ENCODE measurements at places on chromosomes 6 and 20.

- DNase-seq: no peak
Observed at GRCh38 chr20:995170-995569, 6.9 kb downstream of the RSPO4 start.

- no peak for DNase-seq
Observed at GRCh38 chr6:33286946-33287914, 1.8 kb downstream of the WDR46 start.

DNA sequence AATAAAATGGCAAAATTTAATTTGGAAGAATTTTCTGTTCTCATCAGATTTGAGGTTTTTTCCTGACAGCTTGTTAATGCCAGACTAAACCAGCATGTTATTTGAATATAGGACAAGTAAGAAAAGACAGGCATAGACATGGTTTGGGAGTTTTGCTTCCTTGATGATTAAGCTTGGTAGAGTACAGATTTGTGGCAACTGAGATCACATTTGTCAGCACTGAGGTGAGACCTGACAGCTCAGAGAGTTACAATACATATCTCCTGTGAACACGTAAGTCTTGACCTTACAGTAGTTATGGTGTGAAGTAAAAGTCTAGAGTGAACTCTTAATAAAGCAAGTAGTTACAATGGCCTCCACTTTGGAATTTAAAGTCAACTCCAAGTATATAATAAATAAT is 34.5 kb downstream of the CENPW start:
- no peak for DNase-seq

DNA sequence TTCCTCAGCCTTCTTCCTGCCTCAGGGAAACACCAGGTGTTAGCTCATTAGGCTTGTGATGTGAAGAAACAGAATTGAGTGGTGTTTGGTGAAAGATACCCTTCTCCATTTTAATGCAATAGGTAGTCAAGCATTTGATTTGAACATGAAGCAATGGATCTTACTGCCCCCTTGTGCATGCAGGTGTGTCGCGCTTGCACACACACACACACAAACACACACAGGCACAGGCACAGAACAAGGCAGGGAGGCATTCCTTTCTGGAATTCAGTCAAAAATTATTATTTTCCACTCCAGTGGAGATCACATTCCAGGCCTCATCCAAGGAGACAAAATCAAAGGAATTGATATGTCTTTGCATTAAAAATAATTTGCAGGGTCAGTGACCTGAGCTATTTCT is 667.0 kb upstream of the MARCKS start:
- DNase-seq: no peak

DNA sequence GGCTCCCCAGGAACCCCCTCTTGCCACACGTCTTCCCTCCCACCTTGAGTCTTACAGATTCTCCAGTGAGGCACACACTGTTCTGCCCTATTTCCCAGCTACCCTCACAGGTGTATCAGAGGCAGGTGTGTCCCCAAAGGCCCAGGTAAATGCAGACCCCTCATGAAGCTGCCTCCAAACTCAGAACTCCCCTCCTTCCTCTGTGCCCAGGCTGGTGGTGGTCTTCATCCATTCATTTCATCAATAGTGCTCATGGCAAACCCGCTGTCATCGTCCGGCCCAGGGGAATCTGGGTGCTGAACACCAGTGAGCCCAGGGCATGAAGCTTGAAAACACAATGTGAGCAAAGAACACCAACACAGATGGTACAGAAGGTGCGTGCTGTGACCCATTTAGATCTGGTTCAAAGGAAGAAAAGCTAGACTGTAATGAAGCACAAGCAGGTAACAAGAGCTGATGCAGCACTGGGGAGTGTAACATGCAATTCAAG is 213.1 kb downstream of the SYNDIG1 start:
- DNase-seq: no peak

DNA sequence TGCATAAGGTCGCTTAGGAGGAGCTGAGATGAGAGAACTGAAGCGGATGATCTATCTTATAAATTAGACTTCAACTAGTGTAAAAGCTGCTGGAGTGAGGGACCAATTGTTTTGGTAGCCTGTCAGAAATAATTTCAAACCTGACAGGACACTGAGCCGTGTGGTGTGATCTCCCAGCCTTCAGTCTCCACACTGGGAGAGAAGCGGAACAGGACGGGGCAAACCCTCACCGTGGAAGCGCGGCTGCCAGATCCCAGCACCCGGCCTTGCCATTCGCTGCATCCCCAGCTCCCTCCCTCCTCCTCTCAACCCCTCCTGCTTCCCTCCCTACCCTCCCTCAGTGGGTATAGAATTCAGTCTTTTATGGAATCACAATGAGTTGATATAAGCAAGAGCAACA is 900.1 kb upstream of the SLC35B3 start:
- DNase-seq: no peak

- peak; percentile 30 for DNase-seq
Observed at GRCh38 chr6:78598966-78599365, 268.4 kb upstream of the IRAK1BP1 start.

- DNase-seq: no peak
Observed at GRCh38 chr6:131568726-131569125, 4.3 kb upstream of the ARG1 start.

- no peak for DNase-seq
Observed at GRCh38 chr20:58149437-58150091, 78.9 kb downstream of the ANKRD60 start.

- DNase-seq: no peak
Observed at GRCh38 chr6:136772685-136773472, 19.4 kb downstream of the MAP3K5 start.

GRCh38 chr20:62774762-62775161 is 21.5 kb upstream of the MRGBP start:
- no peak for DNase-seq

GRCh38 chr6:80543598-80544222 is 437.2 kb downstream of the BCKDHB start:
- no peak for DNase-seq

- no peak for DNase-seq
Observed at GRCh38 chr20:46946181-46946624, 51.6 kb downstream of the EYA2 start.

- no peak for DNase-seq
Observed at GRCh38 chr20:62421716-62421990, 5.7 kb downstream of the RBBP8NL start.

DNA sequence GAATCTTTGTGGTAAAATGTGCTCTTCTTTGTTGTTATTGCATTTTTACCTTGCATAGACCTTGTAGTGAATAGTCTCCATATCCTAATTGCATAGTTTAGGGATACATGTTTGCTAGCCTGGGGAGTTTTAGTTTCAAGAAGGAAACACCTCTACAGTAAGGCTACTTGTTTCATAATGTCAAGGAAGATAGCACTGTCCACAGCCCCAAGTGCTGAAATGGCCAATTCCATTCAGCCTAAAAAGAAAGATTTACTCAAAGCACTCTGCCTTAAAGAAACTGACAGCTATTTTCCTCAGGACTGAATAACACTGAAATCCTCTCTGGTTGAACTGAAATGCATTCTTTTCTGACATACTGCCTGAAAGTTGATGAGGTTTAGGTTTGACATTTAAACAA is 2.6 kb downstream of the HCRTR2 start:
- no peak for DNase-seq

DNA sequence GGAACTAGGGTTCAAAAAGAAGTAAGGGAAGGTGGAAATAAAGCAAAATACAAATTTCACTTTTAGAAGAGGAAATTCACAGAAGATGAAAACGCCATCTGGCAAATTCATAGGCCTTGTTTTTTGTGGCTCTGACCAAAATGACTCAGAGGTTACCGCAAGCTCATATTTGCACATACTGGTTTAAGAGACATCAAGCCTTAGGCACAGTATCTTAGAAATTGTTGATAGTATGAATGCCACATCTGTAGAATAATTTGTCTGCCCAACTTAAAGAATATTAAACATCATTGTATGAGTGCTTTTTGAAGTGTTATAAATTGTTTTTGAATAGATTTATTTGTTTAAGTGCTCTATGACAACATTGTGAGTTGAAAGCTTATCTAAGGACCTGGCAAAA is 10.6 kb downstream of the TAAR1 start:
- DNase-seq: peak; percentile 70

Data from H4 (cell line).